ENCODE measurements at places on chromosomes 7 and 10. TPM values are rescaled to one million over a fixed set of nuclear protein-coding genes. Genes with fewer than 3 reads are reported as not detected.
A peak's percentile ranks its signal among the peaks of the same experiment; 100 is the strongest.

GRCh38 chr7:30699706-30700495 lies 17.6 kb upstream of the CRHR2 start:
- no peak for DNase-seq

- DNase-seq = no peak
Measured at GRCh38 chr10:120508393-120508792, 51.4 kb downstream of the PLPP4 start.

DNA sequence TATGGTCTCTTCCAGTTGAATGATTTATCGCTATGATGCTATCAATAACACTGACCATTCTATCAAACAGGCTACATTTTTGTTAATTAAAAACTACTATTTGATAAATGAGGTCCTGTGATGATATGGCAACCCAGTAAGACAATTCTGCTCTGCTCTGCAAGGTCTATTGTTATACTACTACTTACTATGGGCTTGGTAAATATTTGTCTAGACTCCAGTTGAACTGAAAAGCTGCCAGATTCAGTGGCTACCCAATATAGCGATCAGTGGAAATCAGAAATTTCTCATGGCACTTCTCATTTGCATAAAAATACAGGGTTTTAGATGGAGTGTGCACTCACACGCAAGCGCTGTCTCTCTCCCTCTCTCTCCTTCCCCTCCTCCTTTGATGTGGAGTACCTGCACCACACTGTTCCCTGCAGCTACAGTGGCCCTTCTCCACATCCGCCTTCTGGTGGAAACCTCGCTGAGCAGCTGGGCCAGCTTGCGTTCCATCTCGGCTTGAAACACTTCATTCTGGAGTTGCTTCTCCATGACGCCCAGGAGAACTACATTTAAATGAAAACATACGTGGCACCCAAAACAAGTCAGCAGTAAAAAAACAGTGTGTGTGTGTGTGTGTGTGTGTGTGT lies 77.9 kb downstream of the KIAA1549 start:
- no peak for DNase-seq

The ELFN1 gene
- polyA plus RNA-seq = not detected

- no peak for DNase-seq
Measured at GRCh38 chr10:30063099-30063498, 3.7 kb upstream of the JCAD start.

GRCh38 chr7:5424749-5425506 lies 1.3 kb upstream of the TNRC18 start:
- peak; percentile 87 for DNase-seq

GRCh38 chr10:4736183-4736582 lies 89.8 kb upstream of the AKR1E2 start:
- no peak for DNase-seq

DNA sequence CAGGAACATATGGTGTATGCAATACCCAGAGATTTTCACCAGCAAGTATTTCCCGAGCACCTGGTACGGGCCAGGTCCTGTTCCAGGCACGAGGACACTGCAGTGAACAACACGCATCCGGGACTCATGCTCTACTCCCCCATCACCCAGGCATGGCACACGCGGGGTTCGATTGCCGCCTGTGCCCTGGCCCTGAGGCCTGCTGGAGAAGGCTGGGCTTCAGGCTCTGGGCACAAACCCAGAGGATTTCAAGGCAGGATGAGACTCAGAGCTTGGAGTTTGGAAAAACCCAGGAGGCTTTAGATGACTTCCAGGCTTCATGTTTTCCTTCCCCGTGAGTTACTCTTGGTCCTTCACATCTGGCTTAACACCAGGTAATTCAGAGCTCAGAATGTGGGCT lies 143.5 kb downstream of the NEURL1 start:
- no peak for DNase-seq

DNA sequence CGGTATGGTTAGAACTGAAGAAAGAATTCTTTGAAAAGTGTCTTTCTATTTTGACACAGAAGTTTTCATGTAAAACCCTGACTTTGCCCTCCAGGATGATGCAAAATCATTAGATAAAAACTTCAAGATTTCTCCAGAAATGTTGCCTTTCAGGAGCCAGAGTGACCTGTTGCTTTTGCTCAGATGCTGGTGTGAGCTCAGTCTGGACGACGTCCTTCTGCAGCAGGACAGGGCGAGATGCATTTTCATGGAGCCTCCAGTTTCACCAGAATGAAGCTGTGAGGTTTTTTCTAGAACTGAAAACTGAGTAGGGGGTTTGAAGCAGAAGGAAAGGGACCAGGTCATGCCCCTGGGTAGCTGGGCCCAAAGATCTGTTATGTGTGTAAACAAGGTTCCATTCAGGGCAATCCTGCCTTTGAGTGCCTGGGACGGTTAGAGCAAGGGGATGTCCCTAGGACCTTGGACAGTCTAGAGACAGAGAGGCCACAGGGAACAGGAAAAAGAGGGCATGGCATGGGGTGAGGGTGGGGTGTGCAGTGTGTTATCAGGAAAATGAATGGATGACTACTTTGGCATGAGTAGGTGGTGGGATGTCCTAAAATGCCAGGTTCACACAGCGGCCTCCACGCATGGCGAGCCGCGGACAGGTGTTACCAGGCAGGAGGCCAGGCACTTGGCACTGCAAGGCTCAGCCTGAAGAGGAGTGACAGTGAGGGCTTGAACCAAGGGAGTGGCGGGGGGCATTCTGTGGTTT lies 356.3 kb downstream of the CXCL12 start:
- DNase-seq = no peak

DNA sequence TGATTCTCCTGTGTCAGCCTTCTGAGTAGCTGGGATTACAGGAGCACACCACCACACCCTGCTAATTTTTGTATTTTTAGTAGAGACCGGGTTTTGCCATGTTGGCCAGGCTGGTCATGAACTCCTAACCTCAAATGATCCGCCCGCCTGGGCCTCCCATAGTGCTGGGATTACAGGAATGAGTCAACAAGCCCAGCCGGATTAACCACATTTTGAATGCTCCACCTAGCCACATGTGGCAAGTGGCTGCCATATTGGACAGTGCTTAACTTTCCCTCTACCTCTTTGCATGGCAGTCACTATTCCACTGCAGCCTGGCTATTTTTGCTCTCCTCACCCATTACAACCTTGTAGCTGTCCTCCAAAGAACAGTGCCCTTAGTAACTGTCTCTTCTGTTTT lies 160.1 kb downstream of the GATA3 start:
- no peak for DNase-seq

- no peak for DNase-seq
Measured at GRCh38 chr7:90472805-90473540, 3.5 kb downstream of the PTTG1IP2 start.

DNA sequence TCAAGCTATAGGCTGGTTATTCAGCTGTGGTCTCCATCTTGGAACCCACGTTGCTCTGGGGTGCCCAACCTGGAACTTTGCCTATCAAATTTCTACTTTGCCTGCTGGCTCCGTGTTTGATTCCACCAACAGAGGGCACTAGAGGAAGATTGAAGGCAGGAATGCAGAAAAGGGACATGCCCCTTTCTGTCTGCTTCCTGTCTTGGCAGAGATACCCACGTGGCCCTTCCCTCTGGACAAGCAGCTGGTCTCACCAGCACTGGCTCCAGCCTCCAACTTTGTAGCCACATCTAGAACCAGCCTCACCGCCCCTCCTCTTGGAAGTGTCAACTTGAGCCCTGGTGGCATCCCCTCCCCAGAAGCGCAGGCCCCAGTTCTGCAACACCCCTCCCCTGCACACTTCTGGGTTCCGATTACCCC lies 52.1 kb upstream of the ZNF438 start:
- DNase-seq = peak; percentile 47

GRCh38 chr7:69457595-69458504 lies 140.4 kb upstream of the AUTS2 start:
- DNase-seq = no peak

- no peak for DNase-seq
Measured at GRCh38 chr7:157926107-157926506, 589.3 kb downstream of the DNAJB6 start.

GRCh38 chr7:109462171-109462570 lies 892.5 kb downstream of the DNAJB9 start:
- DNase-seq = no peak

DNA sequence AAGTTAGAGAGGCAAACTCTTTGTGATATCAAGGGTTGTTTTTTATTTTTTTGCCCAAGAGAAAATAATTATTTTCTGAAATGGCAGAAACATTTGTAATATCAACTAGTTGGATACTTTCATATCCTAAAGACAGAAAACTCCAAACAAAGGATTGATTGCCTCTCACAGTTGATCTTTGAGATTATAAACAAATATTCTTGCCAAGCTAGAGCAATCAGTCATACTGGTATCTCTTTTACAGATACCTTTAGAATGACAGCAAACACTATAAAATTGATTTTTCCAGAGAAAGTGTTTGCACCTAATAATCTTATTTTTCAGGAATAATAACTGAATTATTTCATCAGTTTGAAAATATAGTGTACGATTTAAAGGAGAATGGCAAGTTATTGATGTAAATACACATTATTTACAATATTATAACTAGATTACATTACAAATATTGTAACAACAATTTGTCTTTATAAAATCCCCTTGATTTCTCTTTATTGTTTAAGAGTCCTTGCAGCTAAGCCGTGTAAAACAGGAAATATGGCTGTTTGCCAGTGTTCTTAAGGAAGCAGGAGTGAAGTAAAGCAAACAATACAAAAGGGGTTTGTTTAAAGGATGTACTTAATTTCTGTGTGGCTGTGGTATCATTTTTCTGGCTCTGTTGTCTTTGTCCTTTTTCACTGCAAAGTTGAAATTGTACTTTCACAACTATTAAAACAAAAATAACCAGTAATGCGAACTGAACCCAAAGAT lies 58.4 kb downstream of the MAPK8 start:
- peak; percentile 20 for DNase-seq

- DNase-seq = no peak
Measured at GRCh38 chr7:82071468-82071867, 301.6 kb upstream of the HGF start.

DNA sequence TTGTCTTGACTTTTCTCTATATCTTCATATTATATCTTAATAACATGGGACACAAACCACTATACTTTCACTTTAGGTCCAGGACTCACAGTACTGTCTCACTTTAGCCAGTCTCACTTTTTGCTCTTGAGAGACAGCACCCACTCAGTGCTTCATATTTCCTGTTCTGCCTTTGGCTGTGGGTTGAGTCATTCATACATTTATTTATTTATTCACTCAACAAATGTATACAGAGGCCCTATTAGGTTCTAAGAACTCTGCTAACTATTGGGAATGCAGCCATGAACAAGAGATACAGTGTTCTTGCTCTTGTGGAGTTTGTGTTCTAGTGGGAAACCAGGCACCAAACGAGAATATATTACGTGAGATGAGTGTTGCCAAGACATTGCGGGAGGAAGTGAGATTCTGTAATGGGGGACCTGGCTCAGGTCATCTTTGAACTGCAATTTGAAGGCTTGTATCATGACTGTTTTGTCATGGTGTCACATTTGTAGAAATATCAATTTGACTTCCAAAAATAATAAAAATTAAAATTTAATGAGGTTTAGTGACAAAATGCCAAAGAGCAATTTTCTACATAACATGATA lies 190.1 kb downstream of the SDHAF3 start:
- DNase-seq = no peak

- DNase-seq = peak; percentile 58
Measured at GRCh38 chr7:77696643-77697534, 630 bp downstream of the RSBN1L start.

DNA sequence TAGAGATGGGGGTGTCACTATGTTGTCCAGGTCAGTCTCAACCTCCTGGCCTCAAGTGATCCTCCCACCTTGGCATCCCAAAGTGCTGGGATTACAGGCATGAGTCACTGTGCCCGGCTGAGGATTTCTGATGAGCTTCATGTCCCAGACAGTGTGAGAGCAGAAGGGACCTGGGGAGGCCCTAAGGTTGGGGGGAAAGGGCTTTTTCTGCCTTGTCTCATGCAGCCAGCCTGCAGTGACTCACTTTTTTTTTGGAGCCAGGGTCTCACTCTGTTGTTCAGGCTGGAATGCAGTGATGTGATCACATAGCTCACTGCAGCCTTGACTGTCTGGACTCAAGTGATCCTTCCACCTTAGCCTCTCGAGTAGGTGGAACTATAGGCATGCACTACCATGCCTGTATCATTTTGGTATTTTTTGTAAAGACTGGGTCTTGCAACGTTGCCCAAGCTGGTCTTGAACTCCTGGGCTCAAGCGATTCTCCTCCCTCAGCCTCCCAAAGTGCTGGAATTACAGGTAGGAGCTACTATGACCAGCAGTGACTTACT lies 14.6 kb downstream of the COL26A1 start:
- DNase-seq = no peak

The C10orf53 gene
- polyA plus RNA-seq = not detected

The CPVL gene
- polyA plus RNA-seq = 320 TPM

GRCh38 chr10:5565671-5566581 lies 41.2 kb downstream of the CALML3 start:
- no peak for DNase-seq

The GIMAP7 gene
- 17.0 TPM for polyA plus RNA-seq

DNA sequence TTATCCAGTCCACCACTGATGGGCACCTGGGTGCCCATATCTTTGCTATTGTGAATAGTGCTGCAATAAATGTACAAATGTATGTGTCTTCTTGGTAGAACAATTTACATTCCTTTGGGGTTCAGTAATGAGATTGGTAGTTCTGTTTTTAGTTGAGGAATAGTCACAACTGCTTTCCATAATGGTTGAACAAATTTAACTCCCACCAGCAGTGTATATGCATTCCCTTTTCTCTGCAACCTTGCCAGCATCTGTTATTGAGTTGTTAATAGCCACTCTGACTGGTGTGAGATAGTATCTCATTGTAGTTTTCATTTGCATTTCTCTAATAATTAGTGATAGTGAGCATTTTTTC lies 27.8 kb downstream of the COA1 start:
- no peak for DNase-seq

- DNase-seq = no peak
Measured at GRCh38 chr10:22932626-22933370, 4.9 kb downstream of the ARMC3 start.

The XRCC2 gene
- polyA plus RNA-seq = 1.9 TPM

GRCh38 chr7:50620433-50620832 lies 55.2 kb upstream of the DDC start:
- DNase-seq = no peak

DNA sequence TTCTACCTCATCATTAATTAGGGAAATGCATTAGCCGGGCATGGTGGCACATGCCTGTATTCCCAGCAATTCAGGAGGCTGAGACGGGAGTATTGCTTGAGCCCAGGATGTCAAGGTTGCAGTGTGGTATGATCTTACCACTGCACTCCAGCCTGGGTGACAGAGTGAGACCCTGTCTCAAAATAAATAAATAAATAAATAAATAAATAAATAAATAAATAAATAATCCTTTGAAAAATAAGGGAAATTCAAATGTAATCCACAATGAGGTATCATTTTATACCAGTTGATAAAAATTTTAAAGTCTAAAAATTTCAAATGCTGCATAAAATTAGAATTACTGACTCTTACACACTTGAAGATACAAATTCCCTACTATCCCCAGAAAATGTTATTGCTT lies 334.3 kb downstream of the ADK start:
- DNase-seq = no peak
